Vein endothelial cell (primary cell): ENCODE measurements at places on chromosomes 3 and 15. TPM values are rescaled to one million over a fixed set of nuclear protein-coding genes. Genes with fewer than 3 reads are reported as not detected.

ETFA gene
- 127 and 143 TPM in 2 replicates for total RNA-seq

IQCF5 gene
- total RNA-seq = not detected in 2 replicates

LRRK1 gene
- 11.0 and 13.4 TPM in 2 replicates for total RNA-seq

SPATA12 gene
- total RNA-seq = 0.33 and 0.48 TPM in 2 replicates

MORC1 gene
- not detected in 2 replicates for total RNA-seq

RASGRP1 gene
- under 0.01 and 0.76 TPM in 2 replicates for total RNA-seq

TEX9 gene
- total RNA-seq = 1.3 and 2.6 TPM in 2 replicates

CELF6 gene
- total RNA-seq = under 0.01 and 0.10 TPM in 2 replicates

C3orf49 gene
- not detected in 2 replicates for total RNA-seq

KLF15 gene
- 1.5 and 1.6 TPM in 2 replicates for total RNA-seq

GOLGA8N gene
- 1.3 and 1.8 TPM in 2 replicates for total RNA-seq

ITGA11 gene
- 2.4 and 2.6 TPM in 2 replicates for total RNA-seq

MKRN3 gene
- total RNA-seq = under 0.01 TPM in 1 of 2 replicates, not detected in the other

NEK10 gene
- 2.3 and 11.6 TPM in 2 replicates for total RNA-seq

OXSR1 gene
- total RNA-seq = 34.3 and 39.1 TPM in 2 replicates

UNC13C gene
- total RNA-seq = not detected in 2 replicates

KCNH8 gene
- under 0.01 TPM in 1 of 2 replicates, not detected in the other for total RNA-seq

ARHGAP31 gene
- 63.7 and 74.6 TPM in 2 replicates for total RNA-seq

ARID3B gene
- total RNA-seq = 4.7 and 4.9 TPM in 2 replicates

GCSAM gene
- not detected in 2 replicates for total RNA-seq

MLF1 gene
- 7.5 and 7.9 TPM in 2 replicates for total RNA-seq

GOLGA8S gene
- total RNA-seq = not detected in 2 replicates

SIDT1 gene
- 0.10 and 0.33 TPM in 2 replicates for total RNA-seq

DOCK3 gene
- total RNA-seq = under 0.01 and 0.19 TPM in 2 replicates

DNAH12 gene
- total RNA-seq = under 0.01 and 0.10 TPM in 2 replicates

CHRD gene
- under 0.01 and 0.19 TPM in 2 replicates for total RNA-seq

ATP13A5 gene
- not detected in 2 replicates for total RNA-seq

LSAMP gene
- 0.10 and 0.33 TPM in 2 replicates for total RNA-seq
